ENCODE measurements at places on chromosomes 1 and 21. TPM values are rescaled to one million over a fixed set of nuclear protein-coding genes. Genes with fewer than 3 reads are reported as not detected.

KPRP gene
- total RNA-seq: not detected

KLHL12 gene
- 22.6 TPM for total RNA-seq

CRP gene
- total RNA-seq: not detected

KCNJ9 gene
- not detected for total RNA-seq

PROK1 gene
- not detected for total RNA-seq

All from natural killer cell (primary cell).